KG1 (cell line): ENCODE measurements at places on chromosomes 5 and 9.

DNA sequence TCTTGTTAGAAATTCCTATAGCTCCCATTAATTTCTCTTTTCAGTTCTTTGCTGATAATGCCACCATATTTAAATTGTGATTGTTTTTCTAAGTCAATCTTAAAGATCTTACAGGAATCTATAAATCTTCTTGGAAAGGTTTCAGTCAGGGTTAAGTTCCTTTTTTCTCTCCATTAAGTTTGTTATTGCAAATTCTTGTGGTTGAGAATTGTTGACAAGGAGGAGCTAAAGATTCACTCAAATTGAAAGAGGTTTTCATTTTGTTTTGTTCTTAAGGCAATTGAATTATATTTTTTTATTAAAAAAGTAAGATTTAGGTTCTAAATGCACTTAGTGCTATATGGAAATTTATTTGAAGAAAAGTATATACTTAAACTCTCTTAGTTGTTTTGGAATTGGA is 213.4 kb downstream of the PRR16 start:
- no peak for DNase-seq

- DNase-seq: no peak
These were observed 20.2 kb downstream of the TRIM7 start for GRCh38 chr5:181184845-181185216.

DNA sequence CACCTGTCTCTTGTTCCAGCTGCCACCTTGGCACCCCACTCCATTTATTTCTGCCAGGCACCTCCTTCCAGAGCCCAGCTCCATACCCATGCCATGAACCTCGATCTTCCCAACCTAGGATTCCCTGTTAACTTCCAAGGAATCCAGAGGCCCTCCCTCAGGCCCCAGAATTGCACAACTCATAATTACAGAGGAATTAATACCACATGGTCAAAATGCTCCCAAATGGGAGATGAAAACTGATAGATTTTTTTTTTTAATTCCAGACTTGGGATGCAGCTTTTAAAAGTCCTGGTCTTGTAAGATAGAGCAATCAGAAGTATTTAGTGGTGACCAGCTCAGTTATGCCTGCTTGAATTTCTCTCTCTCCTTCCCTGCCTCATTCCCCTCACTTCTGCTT is 96.2 kb upstream of the CCDC112 start:
- no peak for DNase-seq

- no peak for DNase-seq
These were observed 4.8 kb downstream of the SURF6 start for GRCh38 chr9:133331221-133331620.

- DNase-seq: no peak
These were observed 136.3 kb downstream of the FOXD1 start for GRCh38 chr5:73312146-73312871.

GRCh38 chr5:158739951-158740757 is 359.6 kb downstream of the EBF1 start:
- no peak for DNase-seq

DNA sequence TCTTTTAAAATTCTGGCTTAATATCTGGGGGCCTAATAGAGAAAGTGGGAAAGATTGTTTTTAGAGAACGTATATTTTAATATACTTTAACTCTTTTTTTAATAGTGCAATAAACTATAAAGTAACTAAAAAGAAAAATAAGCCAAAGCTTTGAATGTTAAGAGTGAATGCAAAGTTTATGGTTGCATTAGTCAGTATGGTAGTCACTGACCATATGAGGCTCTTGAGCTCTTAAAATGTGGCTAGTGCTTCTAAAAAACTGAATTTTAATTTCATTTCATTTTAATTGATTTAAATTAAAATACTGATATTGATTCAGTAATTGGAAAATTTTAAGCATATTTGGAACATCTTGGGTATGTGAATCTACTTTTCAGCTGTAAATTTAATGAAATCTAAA is 310.7 kb downstream of the PJA2 start:
- no peak for DNase-seq

DNA sequence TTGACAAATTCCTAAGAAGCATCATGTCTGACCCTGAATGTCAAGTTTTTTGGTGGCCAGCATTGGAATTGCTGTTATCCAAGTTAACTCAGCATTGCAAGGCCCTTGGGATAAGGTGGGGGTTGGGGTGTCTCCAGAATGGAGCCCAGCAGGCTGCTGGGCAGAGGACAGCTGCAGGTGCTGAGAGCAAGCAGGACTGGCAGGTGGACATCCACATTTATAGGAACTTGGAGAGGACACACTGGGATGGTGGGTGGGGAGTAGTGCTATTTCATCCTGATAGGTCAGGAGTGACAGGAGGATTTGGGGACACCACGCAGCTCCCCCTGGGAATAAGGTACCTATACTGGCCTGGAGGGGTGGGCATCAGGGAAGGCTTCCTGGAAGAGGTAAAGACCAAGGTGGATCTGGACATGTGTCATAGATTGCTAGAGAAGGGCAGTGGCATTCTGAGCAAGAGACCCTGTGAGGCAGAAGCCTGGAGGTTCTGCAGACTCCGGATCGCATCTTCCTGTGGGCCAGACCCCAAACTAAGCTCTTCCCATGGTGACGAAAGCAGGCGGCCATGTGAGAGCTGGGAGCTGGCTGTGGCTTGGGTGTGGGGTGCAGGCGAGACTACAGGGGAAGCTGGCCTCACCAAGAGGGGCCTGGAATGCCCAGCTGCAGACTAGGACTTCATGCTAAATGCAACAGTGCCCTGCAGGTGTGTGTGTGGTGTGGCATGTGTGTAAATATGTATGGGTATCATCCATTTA is 148.1 kb downstream of the RGS3 start:
- no peak for DNase-seq

GRCh38 chr5:116303340-116303739 is 218.5 kb downstream of the COMMD10 start:
- no peak for DNase-seq

- DNase-seq: no peak
These were observed 120.1 kb downstream of the CMYA5 start for GRCh38 chr5:79809743-79810142.

DNA sequence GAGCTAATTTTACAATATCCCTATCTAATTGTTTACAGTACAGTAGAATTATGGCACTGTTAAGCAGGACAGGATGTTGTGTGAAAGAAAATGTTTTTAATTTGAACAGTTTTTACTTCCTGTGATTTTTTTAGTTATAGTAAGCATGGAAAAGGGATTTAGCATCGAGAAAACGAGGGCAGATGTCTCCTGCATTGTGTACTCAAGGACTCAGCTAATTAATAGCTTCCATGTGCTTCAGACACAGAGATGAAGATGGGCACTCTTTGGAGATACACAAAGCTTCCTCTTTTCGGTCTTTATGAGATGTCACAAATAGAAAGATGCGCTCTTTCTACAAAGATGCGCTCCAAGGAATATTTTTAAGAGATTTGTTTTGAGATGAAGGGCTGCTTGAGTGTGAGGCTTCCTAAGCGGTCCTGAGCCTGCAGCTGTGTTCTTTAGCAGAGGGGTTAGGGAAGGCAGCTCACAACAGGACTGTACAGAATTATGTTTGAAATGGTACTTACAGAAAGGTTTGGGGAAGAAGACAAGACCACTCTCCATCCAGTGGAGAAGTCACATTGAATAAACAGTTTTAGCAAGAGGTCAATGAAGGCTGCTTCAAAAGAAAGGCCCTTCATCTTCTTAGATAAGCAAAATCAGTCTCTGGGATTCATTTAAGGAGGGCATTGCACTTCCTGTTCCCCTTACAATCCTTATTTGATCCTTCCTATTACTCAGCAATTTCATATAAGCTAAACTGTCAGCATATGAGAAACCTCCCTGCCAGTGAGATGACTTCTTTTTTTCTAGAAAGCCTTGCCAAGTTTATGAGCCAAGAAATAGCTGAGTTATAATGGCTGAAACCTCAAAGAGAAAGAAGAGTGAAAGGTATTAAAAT is 311.5 kb downstream of the EFNA5 start:
- DNase-seq: no peak
